Peyer's patch (tissue), 4 donors: ENCODE measurements at places on chromosomes 4 and X. TPM values are rescaled to one million over a fixed set of nuclear protein-coding genes. Genes with fewer than 3 reads are reported as not detected.
A peak's percentile ranks its signal among the peaks of the same experiment; 100 is the strongest.

DNA sequence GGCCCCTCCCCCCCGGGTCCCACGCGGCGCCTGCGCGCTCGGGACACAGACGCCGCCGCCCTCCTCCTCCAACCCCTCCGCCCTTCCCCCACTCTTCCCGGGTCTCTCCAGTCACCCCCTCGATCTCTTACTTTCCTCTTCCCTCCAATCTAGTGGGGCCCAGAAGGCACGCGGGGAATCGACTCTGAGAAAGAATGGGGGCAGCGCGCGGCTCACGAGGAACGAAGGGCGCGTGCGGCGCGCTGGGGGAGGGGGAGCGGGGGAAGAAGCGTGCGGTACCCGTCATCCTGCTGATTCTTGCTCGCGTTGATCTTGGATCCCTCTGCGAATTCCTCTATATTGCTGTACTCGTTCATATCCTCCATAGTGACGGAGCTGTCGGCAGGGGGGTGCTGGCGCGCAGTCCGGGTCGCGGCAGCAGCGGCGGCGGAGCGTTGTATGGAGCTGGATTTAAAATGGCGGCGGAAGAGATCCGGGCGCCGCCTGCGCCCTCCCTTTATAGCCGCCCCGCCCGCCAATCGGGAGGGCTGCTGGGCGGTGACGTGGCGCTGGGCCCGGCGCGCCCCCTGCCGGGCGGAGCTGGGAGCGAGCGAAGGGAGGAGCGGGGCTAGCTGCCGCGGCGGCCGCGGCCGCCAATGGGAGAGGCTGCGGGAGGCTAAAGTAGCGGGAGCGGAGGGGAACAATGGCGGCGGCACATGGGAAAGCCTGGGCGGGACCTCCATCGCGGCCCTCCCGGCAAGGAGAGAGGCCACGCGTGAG lies 1.1 kb downstream of the HNRNPDL start:
- peak; percentile 84 for DNase-seq

DNA sequence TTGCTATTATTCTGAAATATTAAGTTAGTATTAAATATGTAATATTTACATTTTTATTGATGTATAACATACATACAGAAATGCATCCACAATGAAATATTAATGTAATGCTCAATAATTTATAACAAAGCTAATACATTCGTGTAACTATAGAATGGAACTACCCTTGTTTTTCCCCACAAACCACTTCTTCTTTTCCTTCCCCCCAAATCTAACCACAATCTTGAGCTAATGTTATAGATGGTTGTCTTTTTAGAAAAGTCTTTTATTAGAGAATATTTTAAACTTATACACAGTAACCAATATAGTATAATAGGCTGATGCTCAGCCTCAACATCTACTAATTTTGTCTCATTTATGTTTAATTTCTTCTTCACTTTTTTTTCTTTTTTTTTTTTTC lies 4.5 kb upstream of the ZNF732 start:
- DNase-seq = no peak

DNA sequence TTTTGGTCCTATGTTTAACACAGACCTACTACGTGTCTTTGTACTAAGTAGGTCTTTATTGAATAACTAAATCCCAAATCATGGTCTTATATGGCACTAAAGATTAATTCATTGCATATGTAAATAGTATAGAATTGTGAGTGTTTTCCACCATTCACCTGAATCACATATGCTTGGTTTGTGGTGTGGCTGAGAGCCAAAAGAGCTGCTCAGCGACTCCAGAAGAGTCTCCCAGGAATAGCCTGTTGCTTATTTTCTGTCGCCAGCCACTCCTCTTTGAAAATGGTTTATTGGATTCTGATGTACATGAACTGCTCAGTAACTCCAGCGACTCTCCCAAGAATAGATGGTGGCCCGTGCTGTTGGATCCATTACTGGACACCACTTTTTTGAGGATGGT lies 184.5 kb downstream of the CLCN4 start:
- no peak for DNase-seq

GRCh38 chr4:28799696-28800095 lies 1920.5 kb upstream of the PCDH7 start:
- DNase-seq = no peak

- no peak for DNase-seq
These were observed 1.6 kb downstream of the PI4K2B start for GRCh38 chr4:25235401-25235800.

- DNase-seq = peak; percentile 73
These were observed 3.6 kb downstream of the MAGIX start for GRCh38 chrX:49165901-49166881.

The USP27X gene
- 2.5 TPM for total RNA-seq

The ZMAT1 gene
- 23.1 TPM for total RNA-seq

The NXF2B gene
- total RNA-seq = not detected
